Sciatic nerve (tissue), 2 donors: ENCODE measurements at places on chromosomes 6 and 20.

- DNase-seq: no peak
Measured at GRCh38 chr6:169661391-169661756, 40.5 kb downstream of the WDR27 start.

DNA sequence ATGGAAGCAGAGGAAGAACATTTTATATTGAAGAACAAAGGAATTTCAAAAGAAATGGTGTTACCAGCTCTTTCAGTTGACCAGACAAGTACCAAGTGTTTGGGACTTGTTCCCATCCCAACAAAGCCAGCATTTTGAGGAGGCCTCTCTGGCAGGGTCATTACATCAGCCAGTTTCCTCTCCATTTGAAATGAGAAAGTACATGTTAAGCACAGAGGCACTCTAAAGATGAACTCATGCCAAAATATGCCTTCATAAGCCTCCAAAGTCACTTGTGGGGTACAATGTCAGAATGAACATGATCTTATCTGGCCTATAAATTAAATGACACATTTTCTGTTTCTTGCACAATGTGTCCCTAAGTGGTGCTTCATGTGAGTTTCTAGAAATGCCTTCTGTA, 223.9 kb downstream of the PRL start:
- DNase-seq: no peak

- DNase-seq: no peak
Measured at GRCh38 chr6:28537065-28537464, 11.4 kb downstream of the GPX5 start.

GRCh38 chr6:48109944-48110343, 1.1 kb downstream of the PTCHD4 start:
- DNase-seq: no peak

DNA sequence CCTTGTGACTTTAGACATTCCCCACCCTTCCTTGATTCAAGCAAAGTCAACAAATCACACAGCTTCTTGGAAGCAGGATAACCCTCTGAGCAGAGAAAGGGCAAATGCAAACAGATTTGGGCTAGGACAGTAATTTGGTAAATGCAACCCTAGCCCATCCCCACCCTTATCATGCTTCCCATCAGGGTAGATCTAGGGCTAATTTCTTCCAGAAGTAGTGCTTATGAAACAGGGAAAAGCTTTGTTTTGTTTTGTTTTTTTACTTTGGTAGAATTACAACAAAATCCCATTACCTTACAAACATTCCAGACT, 525.1 kb upstream of the NOX3 start:
- no peak for DNase-seq

DNA sequence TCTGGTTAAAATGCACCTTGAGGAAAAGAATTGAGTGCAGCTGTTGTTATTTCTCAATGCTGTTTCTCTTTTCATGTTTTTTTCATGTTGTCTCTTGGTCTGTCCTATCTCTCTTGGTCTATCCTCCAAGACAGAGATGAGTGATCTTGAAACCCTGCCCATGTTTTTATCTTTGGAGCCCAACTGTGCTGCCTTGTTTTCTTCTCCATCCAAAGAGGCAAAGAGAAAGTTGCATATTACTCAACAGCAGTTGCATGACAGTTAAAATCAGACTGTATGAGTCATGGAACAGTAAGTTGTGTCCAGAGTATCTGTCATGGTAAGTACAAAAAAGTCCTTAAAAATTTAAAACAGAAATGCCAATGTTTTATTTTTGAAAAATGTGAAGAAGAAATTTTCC, 26.2 kb downstream of the BCAS1 start:
- no peak for DNase-seq

DNA sequence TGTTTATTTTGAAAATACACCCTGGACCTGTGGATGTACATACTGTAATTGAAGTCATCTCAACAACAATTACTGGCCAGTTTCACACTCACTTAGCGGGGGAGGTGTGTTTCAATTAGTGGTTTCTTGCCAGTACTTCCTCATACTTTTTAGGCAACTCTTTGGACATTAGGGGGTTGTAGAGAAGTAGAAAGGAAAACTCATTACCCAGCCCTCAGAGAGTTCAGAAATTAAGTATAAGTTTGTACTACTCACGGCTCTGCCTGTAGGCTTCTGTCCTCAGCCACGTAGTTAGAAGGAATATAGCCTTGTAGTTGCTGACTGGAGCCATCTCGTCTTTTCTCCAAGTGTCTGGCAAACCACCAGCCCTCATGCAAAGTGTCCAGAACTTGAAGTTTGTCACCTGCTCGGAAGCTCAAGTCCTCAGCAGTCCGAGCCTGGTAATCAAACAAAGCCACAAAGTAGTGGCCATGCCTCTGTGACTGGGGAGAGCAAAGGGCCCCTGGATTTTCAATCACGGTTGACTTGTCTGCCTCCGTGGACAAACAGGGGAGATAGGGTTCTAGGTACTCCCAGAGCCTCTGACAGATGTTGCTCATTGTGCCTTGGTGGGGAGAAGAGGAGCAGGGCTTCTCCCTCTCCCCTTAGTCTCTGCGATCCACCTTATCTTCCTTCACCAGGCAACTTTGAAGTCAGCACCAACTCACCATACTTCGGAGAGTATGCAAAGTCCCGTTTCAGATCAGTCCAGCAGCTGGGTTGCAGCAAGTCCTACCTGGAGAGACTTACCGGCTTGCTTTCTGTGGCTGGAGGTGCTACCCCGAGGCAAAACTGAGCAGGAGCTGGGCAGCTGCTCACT, 749 bp downstream of the FRK start:
- DNase-seq: no peak

DNA sequence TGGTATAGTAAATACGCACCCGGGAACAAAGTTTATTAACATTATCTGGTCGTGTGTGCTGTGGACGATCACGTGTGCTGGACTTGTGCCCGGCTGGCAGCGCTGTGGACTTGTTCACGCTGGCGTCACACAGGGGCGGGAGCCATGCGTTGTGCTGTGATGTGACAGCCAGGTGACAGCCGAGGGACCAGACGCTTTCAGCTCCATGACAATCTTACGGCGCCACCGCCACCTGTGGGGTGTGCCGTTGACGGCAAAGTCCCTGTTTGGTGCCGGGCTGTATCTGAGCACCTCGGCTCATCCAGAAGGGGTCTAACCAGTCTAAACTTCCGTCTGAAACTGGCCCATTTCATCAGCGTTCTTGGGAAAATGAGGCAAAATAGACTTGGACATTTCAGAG, 25.2 kb downstream of the DLL1 start:
- no peak for DNase-seq

- DNase-seq: no peak
Measured at GRCh38 chr6:79808921-79809320, 138.4 kb downstream of the ELOVL4 start.

DNA sequence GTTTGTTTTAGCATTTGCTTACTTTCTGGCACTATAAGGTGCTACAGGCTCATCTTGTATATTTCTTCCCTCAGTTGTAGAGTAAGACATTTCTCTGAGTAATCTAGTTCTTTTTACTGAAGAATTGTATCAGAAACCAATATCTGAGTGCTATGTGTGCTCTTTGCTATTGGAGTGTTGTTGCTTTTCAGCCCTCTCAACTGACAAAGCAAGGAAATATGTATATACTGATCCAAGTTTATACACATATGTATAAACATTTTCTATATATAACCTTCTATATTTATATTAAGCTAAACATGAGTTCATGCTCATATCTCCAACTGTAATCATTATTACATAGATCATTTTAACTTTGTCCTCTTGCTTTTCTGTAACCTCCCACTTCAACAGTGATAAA, 405.7 kb downstream of the RFPL4B start:
- no peak for DNase-seq

DNA sequence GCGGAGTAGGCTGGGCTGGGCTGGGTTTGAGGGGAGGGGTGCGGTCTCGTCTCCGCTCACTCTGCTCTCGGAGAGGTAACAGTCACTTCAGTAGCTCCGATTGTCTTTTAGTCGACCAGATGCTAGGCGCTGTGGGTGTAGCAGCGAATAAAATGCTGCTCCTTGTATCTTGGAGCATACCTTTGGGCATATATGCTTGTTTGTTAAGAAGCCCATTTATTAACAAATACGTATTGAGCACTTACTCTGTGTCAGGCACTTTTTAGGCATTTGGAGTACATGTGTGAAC, 545 bp downstream of the ACTR5 start:
- DNase-seq: no peak

DNA sequence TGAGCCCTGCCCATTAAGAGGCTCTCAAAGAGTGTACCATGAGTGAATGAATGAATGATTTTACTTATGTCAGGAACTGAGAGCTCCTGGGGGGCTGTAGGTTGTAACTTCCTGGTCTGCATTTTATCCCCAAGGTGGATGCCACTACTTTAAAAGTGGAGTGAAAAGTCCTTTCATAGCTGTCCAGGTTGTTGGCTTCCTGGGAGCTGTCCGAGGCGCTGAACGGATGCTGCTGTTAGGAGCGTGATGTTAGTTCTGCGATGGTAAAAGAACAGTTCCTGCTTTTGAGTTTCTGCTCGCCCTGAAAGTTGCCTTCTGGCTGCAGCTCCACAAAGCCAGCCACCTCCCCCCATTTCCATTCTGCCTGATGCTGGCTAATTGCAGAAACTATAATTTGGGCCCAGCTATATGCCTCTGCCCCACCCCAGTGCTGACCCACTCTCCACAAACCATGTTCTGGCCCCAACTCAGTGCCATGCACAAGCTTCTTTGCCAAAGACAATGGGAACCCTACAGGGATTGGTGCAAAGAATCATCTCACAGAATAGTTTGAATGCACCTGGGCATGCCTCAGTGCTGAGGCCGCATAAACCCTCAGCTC, 330.9 kb upstream of the CDH4 start:
- DNase-seq: no peak

DNA sequence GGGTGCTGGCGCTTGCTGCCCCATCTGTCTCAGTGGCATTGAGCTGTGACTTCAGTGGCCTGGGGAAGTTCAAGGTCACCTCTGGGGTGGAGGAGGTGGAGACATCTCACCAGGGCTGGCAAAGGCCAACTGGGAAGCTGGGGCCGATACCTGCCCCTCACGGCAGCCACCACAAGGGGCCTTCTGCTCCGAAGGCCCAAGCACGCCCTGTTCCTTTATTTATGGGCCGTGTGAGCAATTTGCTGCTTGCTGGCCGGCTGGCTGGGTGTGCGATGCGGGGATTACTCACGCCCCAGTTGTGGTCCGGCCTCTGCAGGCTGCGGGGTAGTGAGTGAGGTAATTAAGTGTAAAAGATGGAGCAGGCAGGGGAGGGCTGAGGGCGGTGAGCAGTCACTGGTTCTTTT, 13.2 kb upstream of the SCRT2 start:
- no peak for DNase-seq

DNA sequence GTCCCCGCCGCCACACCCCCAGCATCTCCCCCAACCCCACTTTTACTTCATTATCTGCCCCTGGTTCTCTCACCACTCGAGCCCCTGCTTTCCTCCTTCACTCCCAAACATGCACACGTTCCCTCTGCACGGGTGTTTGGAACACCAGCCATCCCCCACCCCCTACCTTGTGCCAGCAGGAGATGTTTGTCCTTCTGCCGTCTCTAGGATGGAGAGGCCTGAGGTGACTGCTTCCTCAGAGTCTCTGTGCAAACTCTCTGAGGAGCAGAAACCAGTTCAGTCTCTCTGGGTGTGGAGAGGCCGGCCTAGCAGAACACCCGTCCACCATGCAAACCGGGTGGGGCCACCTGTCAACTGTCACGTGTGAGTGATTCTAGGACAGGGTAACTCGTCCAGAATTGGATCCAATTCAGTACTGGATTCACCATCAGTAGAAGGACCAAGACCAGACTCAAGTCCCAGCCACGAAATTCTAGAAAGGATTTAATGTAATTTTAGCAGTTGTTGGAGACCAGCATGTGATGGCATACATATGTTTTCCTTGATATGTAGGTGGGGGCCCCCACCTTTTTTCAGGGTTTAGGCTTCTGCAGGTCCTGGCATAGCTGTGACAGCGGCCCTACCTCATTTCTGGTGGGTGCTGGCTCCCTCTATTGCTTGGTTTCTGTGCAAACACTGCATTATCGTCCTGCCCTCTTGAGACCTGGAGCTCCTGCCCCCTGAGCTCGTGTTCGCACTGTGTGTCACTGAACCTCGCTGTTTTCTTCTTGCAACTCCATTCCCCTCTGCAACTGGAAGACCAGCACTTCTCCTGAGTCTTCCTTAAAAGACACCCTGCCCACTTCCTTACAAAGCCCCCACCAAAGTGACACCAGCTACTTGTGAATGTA, at the start of gene RAET1E:
TSS of gene RAET1E (minus strand) at position 259 of the 890 bp plus-strand sequence. CDS start 7,212 bp downstream, outside the sequence.
- DNase-seq: peak; percentile 44

GRCh38 chr6:163648868-163649267, 234.3 kb downstream of the QKI start:
- no peak for DNase-seq

DNA sequence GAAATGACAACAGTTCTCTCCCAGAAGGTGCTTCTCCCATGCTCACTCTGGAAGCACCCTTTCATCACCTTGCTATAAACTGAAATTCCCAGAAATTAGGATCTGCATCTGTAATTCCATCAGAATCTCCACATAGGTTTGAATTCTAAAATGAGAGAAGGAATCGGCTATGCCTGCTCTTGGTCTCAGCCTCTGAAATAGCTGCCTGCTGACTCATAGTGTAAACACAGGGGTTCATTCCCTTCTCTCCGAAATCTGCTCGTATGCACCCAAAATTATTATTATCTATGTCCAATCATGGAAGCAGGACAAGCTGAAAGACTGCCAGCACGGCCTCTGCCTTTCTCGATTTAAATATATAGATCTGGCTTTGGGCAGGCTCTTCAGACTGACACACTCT, 74.6 kb upstream of the TAB2 start:
- no peak for DNase-seq

- DNase-seq: no peak
Measured at GRCh38 chr6:152173321-152173720, 365.8 kb downstream of the ESR1 start.

- DNase-seq: no peak
Measured at GRCh38 chr6:16184129-16184528, 54.3 kb upstream of the GMPR start.

DNA sequence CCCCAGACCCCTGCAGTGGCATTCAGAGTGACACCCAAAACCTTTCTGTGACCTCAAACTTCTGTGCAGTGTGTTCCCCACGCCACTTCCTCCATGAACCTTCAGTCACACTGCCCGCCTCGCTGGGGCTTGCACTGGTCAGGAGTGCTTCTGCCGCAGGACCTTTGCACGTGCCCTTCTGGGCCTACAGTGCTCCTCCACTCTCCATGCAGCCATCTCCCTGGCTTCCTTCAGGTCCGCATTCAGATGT, 27.1 kb downstream of the SYNJ2 start:
- DNase-seq: no peak

DNA sequence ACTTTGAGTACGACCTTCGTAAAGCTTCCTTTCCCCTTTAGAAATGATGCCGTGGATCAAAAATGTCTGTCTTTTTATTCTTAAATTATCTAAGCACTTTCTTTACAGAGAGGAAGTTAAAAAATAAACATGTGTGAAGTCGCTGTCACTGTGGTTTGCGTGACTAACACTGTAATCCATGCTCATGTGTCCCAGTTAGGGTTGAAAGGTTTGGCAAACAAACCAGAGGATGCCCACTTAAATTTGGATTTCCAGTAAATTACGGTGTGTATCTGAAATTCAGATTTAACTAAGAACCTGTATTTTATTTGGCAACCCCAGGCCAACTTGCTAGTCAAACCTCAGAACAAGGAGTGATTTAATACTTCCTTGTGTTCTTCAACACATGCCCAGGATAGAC, 21.1 kb downstream of the HLA-DRB1 start:
- DNase-seq: no peak
